ENCODE measurements at places on chromosomes 12 and 14.
A peak's percentile ranks its signal among the peaks of the same experiment; 100 is the strongest.

GRCh38 chr14:80605536-80605935 is 336.0 kb downstream of the CEP128 start:
- no peak for DNase-seq

GRCh38 chr12:29781705-29782266 is 2.0 kb downstream of the TMTC1 start:
- no peak for DNase-seq

DNA sequence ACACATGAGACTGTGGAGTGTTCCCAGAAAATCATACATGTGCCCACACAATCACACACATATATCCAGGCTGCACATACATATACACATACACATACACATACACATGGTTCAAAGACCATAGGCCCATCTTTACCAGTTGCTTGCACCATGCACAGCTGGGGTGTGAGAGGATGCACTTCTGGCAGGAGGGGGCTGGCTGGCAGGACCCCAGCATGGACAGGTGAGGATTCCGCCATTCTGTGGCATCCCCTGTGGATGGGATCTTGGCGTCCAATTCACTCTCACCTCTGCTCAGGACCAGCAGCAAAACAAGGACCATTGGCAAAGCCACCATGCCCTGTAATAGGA is 7.0 kb downstream of the ITGB7 start:
- DNase-seq: no peak

GRCh38 chr14:99257673-99258221 is 14.2 kb downstream of the BCL11B start:
- no peak for DNase-seq

GRCh38 chr12:76400136-76400535 is 51.9 kb upstream of the BBS10 start:
- DNase-seq: no peak

GRCh38 chr12:55720894-55721444 is 776 bp downstream of the RDH5 start:
- DNase-seq: no peak

DNA sequence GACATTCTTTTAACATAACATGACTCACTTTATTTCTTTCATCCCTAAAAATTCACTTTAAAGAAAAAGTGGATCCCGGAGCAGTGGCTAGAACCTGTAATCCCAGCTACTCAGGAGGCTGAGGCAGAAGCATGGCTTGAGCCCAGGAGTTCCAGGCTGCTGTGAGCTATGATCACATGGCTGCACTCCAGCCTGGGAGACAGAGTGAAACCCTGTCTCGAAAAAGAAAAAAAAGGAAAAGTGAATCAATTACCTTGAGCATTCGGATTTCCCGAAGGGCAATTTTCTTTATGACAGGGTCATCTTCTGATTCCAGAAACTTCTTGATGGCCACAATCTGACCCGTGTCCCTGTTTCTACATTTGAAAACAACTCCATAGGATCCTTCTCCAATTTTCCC is 1.2 kb downstream of the CDKL1 start:
- DNase-seq: no peak

- no peak for DNase-seq
Measured at GRCh38 chr14:39763402-39763890, 331.2 kb upstream of the FBXO33 start.

- peak; percentile 64 for DNase-seq
Measured at GRCh38 chr12:13278249-13278787, 81.8 kb downstream of the EMP1 start.

DNA sequence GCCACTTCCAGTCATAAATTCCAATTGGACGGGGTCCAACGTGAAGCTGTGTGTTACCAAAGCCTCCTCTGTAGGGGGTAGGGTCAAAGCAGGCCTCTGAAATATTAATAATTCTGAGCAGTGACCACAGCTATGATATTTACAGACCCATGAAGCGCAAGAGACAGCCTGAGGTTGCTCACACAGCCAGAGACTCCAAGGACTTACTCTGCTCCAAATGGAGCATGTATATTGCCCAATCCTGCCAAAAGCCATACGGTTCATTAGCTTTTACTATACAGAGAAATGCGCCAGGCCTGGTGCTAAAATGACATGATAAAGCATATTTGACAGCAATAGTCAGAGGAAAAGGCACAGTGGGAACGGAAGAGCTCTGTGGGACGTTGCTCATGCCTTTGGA is 151.3 kb downstream of the PAH start:
- DNase-seq: no peak

DNA sequence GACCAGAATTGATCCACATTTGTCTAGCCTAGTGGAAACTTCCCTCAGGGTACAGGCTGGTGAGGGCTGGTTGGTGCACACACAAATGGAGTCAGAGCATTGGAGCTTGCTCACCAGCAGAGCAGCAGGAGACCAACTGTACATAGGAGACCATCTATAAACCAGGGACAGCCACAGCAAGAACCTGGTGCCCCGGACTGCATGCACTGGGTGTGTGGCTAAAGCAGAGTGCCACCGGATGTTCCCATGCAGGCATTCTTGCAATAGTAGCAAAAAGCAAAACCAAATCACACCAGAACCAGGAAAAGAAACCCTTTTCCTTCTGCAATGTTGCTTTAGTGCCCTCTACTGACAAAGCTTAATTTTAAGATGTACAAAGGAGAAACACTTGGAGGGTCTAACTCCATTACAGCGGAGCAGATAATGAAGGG is 136.4 kb downstream of the MDGA2 start:
- DNase-seq: no peak

GRCh38 chr12:87820524-87821202 is 208.5 kb downstream of the C12orf50 start:
- DNase-seq: no peak

- no peak for DNase-seq
Measured at GRCh38 chr12:57047981-57048380, 1.9 kb downstream of the MYO1A start.

DNA sequence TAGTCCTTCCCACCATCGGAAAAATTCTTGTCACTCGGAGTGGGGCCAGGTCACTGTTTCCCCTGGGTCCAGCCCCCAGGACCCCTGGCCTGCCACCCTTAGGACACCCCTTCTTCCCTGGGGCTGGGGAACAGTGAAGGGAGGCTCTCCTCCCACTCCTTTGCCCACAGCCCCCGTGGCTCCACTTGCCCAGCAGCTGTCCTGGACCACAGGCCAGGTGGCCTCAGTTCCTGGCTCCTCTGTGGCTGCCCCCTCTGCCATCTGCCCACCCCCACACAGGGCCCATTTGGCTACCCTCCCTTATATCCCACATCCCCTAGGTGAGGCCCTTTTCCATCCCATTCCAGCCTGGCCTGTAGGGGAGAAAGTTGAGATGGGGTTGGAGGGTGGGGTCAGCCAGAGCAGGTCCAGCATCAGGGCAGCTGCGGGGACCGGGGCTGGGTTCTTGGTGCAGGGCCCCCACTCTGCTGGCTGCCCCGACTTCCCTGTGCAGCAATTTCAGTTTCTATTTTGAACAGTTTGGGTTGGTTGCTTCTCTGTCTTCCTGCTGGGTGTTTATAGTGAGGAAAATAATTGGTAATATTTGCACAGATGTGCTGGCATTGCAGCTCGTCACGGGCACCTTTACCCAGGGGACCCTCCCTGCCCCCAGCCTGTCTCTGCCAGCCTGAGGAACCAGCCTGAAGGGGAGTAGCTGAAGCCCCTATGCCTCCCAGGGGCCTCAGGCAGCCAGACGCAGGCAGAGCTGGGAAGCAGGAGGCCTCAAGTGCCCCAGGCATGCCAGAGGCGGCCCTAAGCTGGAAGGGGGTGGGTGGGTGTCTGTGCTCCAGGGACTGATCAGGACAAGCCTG is 23.4 kb downstream of the SYNDIG1L start:
- DNase-seq: no peak

DNA sequence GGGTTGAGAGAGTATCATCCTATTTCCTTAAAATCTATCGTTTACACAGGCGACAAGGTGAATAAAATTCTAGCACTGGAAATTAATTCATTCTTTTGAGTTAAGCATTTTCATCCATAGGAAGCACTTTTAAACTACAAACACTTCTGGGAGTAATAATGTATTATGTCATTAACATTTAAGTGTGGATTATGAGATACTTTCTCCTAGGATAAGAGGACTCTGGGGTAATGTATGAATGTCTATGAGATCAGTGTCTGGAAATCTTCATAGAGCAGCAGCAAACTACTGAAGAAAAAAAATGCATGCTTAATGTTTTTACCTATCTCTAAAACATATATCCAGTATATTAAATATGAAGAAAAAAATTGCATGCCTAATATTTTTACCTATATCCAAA is 86.9 kb downstream of the EPS8 start:
- DNase-seq: no peak

- no peak for DNase-seq
Measured at GRCh38 chr14:56972948-56973347, 162.7 kb upstream of the OTX2 start.

DNA sequence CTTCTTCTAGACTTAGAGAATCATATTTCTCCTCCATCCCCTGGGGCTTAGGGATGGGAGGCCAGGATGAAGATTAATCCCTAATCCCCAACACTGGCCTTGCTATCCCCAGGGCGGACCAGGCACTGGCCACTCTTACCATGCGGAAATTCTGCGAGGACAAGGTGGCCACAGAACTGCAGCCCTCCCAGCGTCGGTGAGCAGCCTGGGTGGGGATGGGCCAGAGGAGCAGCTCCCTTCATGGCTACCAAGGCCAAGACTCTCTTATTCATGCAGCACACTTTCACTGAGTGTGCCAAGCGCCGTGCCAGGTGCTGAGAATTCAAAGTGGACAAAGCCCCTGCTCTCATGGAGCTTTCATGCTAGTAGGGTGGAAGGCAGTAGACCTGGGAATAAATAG is 7.0 kb downstream of the TNS2 start:
- no peak for DNase-seq

DNA sequence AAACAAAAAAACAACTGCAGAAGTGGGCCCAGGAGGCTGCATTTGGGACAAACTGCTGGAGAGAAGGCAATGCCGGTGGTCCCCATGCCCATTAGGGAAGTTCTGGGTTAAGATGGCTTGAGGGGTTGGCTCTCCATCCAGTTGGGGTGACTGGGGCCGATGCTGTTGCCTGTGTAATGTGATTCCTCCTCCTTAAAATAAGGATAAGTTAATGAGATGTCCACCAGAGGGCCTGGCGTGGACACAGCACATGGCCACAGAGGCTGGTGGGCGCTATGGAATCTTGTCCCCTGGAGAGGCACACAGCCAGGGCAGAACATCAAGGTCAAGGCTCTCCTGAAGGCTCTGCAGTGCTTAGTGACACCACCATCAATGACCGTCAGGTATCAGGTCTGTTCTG is 1.0 kb upstream of the TESC start:
- no peak for DNase-seq

- DNase-seq: no peak
Measured at GRCh38 chr12:96334502-96334901, 65.7 kb downstream of the CDK17 start.

- no peak for DNase-seq
Measured at GRCh38 chr12:85424581-85425348, 144.7 kb downstream of the ALX1 start.

GRCh38 chr14:28709571-28710305 is 56.8 kb upstream of the FOXG1 start:
- no peak for DNase-seq

DNA sequence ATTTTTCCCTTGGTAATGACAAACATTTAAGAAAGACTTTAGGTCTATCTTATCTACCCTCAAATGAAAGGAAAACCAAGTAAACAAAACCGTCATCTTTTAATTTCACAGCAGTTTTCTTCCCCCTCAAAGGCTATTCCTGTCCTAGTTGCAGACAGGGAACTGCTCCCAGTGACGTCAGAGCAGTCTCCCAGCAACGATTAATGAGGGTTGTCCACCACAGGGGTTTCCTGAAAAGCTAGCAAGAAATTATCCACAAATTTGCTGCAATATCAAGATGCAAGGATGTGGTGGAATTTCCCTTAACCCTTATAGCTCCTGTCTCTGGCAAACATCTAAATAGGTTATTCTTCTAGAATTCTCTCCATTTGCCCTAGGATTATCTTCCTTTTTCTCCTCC is 89.1 kb upstream of the STAC3 start:
- no peak for DNase-seq

DNA sequence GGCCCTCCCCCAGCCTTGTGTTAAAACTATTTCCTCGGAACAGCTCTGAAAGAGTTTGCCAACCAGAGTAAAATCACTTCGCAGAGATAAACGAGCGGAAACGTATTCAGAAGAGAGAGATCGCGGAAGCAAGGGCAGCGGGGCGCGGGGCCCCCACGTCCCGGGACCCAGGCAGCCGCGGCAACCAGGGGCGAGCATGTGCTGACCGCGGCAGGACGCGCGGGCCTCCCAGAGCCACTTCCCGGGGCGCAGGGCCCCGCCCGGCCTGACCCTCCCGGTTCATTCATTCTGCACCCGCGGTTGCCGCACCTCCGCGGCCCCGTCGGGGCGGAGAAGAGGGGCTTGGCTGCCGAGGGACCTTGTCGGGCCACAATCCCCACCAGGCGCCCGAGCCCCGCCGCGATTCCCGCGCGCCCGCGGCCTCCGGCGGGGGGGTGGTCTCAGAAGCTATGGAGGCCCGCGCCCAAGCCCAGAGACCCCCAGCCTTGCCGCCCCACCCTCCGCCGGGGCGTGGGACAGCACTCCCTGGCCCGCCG is 598 bp downstream of the UBE2N start:
- DNase-seq: peak; percentile 32

DNA sequence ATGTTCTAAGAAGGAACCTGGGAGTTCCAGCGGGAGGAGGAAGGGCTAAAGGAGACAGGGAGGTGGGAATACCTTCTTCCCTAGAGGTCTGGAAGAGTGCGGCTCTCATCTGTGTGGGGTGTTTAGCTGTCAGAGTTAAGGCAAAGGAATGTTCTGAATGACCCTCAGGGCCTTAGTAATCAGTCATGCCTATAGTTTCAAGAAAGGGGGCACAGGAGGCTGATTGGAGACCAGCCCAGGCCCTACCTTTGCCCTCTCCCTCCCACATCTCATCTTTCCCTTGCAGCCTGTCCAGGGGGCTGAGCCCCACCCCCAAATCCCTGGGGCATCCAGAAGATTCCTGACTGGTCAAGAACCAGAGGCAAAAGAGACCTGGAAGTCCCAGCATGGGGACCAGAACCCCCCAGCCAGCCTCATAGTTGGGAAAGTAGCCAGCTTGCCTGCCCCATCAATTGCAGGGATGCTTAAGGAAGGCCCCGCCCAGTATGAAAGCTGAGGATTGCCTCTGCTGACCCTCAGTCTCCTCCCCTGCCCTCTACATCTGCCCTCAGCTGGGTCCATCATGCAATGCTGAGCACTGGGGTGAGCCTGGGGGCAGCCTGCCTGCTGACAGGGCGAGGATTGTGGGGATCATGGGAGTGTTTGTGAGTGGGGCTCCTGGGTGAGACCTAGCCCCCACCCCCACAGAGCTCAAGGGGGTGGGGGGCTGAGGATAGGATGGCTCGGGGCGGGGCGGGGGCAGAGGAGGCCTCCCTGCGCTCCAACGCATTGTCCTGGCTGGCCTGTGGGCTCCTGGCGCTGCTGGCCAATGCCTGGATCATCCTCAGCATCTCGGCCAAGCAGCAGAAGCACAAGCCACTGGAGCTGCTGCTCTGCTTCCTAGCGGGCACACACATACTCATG is 1.8 kb downstream of the GPR162 start:
- DNase-seq: no peak

GRCh38 chr14:63853831-63854293 is 1.1 kb downstream of the SYNE2 start:
- DNase-seq: peak; percentile 41

GRCh38 chr12:39401459-39401858 is 41.5 kb downstream of the KIF21A start:
- DNase-seq: no peak
